ENCODE measurements at places on chromosomes 11 and 22.
A peak's percentile ranks its signal among the peaks of the same experiment; 100 is the strongest.

DNA sequence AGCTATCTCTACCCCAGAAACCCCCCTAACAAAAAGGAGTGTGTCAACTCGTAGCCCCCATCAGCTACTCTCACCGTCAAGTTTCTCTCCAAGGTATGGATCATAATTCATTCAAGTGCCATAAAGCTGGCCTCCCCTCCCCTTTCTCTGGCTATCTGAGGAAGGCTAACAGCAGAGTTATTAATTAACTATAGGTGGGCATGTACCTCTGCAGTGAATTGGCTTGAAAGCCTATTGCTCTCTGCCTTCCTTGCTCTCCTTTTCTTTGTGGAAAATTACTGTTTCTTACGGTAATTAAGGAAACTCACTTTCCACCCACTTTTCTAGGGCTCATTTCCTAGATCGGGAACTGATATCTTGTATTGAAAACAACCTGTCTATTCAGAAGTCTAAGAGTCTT is 14.1 kb downstream of the POLA2 start:
- DNase-seq: no peak

- DNase-seq: no peak
These were observed 14.6 kb upstream of the ANO1 start for GRCh38 chr11:70063555-70063954.

GRCh38 chr11:71463331-71464211 is 10.6 kb downstream of the NADSYN1 start:
- DNase-seq: no peak

GRCh38 chr11:128472128-128473089 is 114.9 kb downstream of the ETS1 start:
- peak; percentile 44 for DNase-seq

- no peak for DNase-seq
These were observed 92.2 kb upstream of the SORL1-AS1 start for GRCh38 chr11:121544956-121545355.

DNA sequence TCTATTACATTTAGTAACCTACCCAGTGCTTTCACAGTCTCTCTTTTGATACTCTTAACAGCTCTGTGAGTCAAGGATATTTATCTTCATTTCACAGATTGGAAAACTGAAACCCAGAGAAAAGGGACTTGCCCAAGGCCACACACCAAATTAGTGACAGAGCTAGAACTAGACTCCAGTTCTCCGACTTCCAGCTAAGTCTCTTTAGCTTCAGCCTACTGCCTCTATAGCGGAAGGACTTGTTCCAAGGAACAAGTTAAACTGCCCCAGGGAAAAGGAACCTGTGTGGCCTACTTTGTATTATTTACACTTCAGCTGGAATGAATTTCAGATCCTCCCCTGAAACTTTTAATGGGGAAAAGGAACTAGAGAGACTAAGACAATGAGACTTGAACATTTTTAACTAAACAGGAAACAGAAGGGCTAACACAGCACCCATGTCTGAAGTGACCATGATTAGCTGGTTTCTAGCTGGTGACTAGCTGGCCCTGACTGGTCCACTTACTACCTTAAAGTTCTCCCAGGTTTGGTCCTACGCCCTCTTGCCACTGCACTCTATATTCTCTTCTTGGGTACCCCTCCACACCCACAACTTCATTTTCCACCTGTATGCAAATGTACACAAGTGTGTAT is 1.3 kb downstream of the LRRC51 start:
- no peak for DNase-seq

- no peak for DNase-seq
These were observed 116.8 kb downstream of the ZBTB16 start for GRCh38 chr11:114176321-114176720.

- DNase-seq: no peak
These were observed 209.5 kb downstream of the CASP12 start for GRCh38 chr11:104688731-104689130.

DNA sequence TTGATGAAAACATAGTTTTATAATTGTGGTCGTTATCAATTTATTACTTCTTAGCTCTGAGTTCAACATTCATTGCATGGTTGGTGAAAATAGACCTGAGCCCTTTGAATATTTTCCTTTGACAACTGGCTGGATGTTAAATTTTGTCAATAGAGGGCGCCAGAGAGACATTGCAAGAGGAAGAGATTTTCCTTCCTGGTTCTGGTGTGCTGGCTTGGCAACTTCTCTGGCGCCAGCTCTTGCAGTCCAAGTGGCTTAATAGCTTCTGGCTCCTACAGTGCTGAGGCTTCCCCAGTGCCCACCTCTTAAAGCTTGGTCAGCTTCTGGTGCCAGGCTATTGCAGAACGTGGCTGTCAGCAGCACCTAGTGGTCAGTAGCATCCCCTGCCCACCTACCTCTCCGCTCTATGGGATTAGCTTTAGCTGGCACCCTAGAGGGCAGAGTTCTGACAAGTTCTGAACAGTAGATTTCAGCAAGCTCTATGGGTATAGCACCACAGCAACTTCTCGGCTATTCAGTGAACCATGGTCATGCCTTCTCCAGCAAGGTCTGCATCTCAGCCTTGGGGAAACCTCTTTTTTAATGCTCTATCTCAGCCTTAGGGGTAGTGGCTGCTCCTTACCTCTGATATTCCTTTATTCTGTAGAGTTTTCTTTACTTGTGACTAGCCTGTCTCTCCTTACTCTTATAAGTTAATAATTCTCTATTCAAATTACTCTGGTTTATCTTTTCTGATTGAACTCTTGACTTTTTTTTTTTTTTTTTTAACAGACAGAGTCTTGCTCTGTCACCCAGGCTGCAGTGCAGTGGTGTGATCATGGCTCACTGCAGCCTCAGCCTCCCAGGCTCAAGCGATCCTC is 59.4 kb downstream of the ACER3 start:
- DNase-seq: no peak

DNA sequence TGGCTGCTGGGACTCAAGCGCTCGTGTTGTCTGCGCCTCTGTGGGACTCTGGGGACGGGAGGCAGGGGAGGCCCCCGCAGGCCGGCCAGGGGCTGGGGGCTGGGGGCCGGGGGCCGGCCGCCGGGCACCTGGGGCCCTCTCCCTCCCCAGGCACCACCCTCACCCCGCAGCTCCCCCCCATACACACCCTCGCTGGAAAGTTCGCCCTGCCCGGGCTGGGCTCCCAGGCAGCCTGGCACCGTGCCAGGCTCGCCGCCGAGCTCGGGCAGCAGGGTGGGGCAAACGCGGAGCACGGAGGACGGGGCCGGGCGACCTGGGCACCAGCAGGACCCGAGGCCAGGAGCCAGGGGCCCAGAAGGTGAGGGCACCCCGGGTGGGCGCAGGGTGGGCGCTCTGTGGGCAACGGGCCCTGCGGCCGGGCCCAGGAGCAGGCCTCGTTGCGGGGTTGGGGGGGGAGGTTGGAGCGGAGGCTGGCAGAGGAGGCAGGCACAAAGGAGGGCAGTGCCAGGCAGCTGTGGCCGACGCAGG is 76.7 kb upstream of the WNT7B start:
- no peak for DNase-seq

DNA sequence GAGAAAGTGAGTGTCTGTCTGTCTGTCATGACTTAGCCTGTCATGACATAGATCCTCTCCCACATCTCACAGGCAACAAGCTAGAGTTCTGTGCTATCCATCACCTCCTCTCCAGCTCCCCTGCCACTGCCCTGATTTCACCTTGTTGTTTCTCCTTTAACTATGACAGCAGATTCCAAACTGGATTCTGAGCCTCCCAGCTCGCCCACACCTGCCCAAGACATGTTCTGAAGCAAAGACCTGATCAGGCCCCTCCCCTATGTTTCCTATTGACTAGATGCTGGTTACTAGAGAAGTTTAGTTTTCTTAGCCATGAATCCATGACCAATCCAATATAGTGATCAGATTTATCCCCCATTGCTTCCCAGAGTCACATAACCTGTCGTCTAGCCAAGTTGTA is 15.4 kb downstream of the PRSS23 start:
- no peak for DNase-seq

DNA sequence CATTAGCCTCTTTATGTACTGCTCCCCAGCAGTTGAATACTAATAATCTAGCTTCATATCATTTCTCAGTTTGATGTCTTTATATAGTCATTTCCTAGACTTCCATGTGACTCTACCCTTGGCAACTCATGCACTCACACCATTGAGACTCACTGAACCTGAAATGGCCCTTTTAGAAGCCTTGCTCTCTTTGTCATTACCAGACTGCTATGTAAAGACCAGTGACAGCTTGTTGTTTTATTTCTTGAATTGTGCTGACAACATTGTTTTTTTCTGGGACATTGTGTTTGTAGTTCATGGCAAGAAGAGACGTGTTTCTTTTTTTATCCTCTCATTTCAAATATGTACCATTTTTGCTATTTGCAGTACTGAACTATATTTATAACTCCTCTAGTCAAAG is 256.5 kb downstream of the CNTN5 start:
- no peak for DNase-seq

Data from BJ (cell line).